ENCODE measurements at places on chromosomes 3 and 15.

GRCh38 chr15:60352525-60352924 is 45.3 kb downstream of the ANXA2 start:
- no peak for DNase-seq

DNA sequence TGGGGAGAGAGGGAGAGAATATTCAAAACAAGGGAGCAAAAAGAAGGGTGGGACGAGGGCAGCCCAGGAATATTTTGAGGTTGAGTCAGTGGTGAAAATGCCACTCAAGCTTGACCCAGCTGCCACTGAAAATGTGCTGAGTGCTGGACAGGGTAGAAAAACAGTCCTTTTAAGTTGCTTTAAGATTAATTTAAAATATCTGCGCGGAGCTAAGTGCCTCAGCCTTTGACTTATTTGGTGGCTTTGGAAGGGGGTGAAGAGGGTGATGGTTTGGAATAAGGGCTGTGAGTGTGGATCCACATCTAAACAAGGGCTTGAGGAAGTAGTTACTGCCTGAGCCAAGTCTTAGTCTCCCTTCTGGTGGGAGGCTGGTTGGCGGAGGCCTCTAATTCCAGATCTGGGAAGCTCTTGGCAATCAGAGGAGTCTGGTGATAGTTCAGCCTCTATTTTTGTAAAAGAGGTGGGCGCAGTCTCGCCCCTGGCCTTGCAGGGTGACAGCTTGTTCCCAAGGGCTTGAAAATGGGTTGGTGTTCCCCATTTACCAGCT is 280.8 kb upstream of the ROPN1 start:
- no peak for DNase-seq

DNA sequence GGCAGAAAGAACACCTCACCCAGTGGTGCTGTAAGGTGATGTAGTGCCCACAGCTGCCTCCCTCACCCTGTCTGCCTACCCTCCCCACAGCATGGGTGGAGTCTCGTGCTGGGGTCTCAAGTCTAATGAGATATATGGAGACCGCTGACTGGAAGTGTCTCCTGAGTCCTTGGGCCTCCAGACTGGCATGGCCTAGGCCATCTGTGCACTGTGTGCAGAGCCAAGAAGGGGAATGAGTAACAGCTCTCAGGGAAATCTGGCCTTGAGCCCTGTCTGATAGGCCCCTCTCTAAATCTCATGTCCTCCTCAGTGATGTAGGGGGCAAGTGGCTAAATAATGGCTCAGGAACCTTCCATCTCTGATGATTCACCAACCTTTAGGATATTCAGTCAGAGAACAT is 277.4 kb downstream of the PLCL2 start:
- DNase-seq = no peak

DNA sequence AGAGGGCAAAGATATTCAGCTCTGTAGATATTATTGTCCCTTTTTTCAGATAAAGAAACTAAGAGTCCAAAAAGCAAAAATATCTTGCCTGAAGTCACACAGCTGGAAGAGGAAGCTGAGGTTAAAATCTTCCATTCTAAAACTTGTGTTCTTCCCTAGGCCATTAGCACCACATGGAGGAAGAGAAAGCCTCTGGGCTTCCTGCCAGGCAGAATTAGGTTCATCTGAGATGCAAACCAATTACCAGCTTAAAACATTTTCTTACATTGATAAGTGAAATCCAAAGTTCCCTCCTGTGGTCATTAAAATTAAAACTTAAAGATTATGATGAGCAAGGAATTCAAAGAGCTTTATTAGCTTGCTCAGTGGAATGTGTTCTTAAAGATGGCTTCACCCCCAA is 235.3 kb upstream of the SETMAR start:
- DNase-seq = no peak

DNA sequence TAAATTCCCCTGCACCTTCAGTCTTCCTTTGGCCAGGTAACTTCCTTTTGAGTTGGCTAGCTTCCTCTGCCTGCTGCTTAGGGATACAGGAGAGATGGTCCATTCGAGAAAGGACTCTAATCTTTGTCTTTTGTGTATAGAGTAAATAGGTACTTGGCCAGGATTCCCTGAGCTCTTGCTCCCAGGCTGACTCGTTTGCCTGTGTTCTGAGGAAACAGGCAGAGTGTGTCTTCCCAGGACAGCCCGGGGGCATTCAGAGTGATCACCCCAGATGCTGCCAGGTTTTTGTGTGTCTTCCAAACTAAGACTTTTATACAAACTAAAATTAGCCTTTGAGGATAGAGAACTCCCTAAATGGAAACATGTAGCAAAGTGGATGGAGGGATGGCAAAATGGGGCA is 39.5 kb downstream of the TMEM108 start:
- no peak for DNase-seq

GRCh38 chr15:31403096-31403495 is 76.5 kb downstream of the KLF13 start:
- DNase-seq = no peak

DNA sequence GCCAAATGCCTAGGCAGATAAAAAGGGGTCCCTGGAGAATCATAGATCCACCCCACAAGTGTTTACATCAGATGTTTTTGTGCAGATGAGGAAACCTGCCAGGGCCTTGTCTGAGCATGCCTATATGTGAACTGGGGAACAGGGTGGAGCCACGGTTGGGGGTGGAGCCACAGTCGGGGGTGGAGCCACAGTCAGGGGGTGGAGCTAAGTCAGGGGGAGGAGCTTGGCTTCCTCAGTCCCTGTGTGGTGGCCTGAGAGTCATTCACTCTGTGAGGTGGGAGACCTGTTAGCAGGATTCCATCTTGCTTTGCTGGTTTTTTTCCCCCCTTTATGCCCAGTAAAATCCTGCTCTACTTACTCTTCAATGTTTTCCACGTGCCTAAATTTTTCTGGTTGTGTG is 57.8 kb upstream of the TGFBR2 start:
- no peak for DNase-seq

DNA sequence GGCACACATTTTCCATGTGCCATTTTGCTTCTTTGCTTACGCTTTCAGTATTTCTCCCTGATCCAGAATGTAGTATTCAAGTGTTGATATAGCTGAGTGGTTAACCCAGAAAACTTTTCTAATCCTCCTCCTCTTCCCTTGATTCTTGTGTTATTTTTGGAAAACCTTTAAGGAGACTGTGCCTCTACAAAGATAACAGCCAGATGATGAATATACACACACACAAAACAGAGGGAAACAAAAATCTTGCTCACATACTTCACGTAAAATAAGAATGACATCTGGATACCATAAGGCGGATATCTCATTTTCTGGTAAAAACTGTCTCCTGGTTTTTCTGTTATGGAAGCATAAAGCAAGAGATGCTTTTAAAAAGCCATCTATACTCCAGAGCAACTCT is 295.8 kb upstream of the THBS1 start:
- no peak for DNase-seq

DNA sequence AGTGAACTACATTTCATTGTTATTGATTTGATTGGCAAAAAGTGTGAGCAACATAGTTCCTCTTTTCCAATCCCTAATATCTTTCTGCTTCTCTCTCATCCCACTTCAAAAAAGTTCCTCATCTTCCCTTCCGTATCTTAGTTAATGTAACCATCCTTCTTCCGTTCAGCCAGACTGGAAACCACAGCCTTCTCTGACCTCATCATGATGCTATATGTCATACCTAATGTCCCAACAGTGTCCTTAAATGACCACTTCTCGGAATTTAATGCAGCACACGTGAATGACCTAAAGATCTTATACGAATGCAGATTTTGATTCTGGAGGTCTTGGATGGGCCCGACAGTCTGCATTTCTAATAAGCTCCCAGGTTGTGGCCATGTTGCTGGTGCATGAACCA is 320.3 kb upstream of the SATB1 start:
- no peak for DNase-seq

DNA sequence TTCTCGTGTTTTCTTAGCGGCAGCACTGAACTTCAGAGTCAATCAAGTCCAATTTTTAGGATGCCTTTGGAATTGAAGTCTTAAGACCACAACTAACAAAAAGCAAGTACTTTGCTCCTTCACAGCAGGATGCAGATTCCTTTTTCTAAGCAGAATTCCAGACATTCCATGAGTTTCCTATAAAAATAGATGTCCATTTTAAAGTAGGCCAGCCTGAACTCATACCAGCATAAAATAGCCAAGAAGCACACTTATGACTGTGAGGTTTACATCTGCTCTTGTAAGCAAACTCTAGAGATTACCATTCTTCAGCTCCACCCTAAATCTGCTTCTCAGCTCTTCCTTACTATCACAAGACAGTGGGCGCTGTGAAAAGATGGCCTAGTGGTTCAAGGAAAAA is 85.8 kb downstream of the THBS1 start:
- DNase-seq = no peak

- no peak for DNase-seq
These were observed 20.0 kb downstream of the MEIS2 start for GRCh38 chr15:37080261-37080921.

DNA sequence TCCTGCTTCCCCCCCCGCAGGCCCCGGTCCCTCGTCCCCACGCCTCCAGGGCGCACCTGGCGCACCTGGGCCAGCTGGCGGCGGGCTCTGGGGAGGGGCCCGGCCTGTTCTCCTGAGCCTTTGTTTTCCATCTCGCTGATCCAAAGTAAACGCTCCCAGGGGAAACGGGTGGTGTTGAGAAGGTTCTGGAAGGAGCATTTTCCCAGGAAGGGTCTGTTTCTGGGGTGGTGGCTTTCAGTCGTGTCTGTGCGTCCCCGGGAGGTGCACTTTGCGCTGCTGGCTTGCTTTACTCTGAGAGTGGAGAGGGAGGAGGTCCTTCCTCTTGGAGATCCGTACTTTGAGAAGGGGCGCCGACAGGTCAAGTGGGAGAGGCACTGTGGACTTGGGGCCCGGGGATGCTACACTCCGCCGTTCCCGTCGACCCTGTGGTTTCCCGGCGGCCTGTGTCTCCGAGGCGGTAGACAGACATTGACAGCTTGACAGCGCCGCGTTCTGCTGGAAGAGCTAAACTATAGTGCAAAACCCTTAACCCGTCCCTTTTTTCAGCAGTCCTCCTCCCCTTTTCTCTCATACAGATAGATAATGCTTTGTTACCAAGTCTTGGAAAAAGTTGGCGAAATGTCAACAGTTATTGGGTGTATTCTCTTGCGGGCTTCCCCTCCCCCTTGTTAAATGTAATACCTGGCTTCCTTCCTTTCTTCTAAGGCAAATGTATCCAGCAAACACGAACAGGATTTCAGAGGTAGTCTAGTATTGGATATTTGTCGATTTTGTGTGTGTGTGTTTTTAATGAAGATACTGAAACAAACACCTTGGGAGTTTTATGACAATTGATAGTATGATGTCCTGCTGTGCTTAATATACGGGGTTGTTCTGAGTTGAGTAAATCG is 6.5 kb downstream of the TPM1 start:
- no peak for DNase-seq

DNA sequence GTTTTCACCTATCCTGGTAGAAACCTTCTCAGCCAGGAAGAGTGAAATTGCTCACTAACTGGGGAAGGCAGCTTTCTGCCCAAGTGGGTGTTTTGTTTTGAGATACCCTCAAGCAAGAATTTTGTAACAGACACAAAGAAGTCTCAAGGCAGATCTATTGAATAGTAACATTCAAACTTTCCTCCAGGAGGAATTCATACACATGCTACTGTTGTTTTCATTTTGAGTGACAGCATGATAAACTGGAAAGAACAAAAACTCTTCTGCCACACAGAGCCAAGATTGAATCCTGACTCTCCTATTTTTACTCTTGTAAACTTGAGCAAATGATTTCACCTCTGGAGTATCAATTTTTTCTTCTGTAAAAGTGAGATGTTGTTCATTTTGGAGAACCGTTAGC is 54.8 kb upstream of the MBNL1 start:
- no peak for DNase-seq

DNA sequence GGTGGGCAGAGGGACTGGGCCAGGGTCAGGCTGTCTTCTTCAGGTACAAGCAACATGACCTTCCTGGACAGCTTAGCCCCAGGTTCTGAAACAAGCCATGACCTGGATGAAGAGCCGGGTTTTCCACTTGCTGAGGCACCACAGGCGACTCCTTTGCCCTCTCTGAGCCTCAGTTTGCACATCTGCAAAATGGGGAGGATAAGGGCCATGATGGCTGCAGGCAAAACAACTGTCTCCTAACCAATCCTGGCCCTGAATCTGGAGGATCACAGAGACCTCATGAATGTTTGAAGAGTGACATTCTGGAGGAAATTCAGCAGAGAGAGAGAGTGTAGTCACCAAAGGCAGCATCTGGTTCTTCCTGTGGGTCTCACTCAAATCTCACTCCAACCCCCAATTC is 8.0 kb downstream of the SLC6A1 start:
- no peak for DNase-seq

- no peak for DNase-seq
These were observed 275.0 kb downstream of the XXYLT1 start for GRCh38 chr3:194995922-194996321.

DNA sequence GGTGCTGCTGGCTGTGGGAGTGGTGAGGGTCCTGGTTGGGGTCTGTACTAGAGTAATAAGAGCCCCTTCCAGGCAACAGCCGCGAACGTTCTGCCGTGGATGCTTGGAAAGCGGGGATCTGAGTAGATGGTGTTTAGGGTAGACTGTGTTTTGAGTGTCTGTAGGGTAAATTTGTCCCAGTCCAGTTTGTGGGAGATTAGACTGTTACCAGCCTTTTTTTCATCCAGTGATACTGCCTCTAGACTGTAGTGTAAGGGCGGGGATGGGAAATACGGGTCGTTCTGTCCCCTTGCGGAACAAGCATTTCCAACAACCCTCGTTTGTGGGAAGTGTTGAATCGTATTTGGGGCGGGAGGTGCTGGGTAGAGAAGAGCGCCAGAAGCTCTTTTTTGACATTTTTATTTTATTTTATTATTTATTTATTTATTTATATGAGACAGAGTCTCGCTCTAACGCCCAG is 424 bp downstream of the HAUS2 start:
- no peak for DNase-seq

- no peak for DNase-seq
These were observed 289.7 kb upstream of the CHRM5 start for GRCh38 chr15:33678602-33679001.

DNA sequence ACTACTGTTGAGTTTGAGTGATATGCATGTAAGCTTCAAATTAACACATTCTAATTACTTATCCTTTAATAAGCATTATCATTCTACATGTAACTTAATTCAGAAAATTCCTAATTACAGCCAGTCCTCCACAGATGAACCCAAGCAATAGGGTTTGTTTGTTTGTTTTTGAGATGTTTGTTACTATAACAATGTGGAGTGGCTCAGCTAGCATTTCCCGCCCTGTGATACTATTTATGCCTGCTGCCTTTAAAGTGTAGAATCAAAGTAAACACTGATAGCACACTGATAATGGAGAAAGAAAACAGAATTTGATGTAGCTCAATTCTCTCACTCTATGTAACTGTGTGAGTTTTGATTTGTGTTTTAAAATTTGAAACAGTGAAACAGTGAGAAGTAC is 105.1 kb upstream of the IGF1R start:
- no peak for DNase-seq

Data from NCI-H1930 (cell line).